ENCODE measurements at places on chromosomes 16 and 17. TPM values are rescaled to one million over a fixed set of nuclear protein-coding genes. Genes with fewer than 3 reads are reported as not detected.
A peak's percentile ranks its signal among the peaks of the same experiment; 100 is the strongest.

KCNJ2 gene
- polyA plus RNA-seq, result 4.8 TPM

GRCh38 chr17:30226878-30227277 is 8.6 kb downstream of the SLC6A4 start:
- DNase-seq, result no peak

- peak; percentile 52 for DNase-seq
Measured at GRCh38 chr17:70076189-70076588, 1.2 kb downstream of the KCNJ16 start.

MIS12 gene
- polyA plus RNA-seq, result 18.7 TPM

DNA sequence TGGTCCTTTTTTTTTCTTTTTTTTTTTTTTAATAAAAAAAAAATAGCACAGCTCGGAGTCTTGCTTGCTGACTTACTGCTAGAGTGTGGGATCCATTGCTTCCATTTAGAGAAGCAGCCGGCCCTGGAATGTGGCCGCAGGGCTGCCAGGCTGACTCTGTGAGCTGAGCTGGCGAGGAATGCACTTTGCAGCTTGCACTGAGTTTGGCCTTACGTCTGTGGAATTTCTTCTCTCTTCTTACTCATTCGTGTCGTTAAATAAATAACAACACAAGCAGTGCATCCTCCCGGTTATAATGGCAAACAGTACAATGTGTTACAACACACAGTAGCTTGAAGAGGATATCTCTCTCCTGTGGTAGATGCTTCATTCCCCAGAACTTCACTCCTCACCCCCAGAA is 69.2 kb downstream of the PRKCB start:
- DNase-seq, result peak; percentile 39

GRCh38 chr17:81338274-81339190 is 43.4 kb upstream of the SLC38A10 start:
- DNase-seq, result peak; percentile 63

GRCh38 chr16:65297453-65297852 is 175.6 kb upstream of the CDH11 start:
- DNase-seq, result no peak

SPATA22 gene
- polyA plus RNA-seq, result 0.65 TPM

CHRNB1 gene
- 75.9 TPM for polyA plus RNA-seq

DNA sequence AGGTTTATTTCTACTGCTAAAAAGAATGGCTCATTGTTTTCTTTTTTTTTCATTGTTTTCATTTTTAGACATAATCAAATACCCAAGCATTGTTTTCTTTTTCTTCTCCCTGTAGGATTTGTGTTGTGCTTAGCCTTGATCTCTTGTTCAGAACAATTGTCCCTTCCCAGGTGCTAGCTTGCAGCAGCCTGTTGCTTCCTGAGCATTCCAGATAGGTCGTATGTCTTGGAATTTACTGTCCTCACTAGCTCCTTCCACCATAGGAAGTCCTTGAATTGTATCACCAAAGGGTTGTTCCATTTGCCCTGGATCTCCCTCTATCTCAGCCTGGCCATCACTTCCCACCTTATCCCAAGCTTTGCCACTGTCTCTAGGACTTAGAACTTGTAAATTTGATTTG is 10.0 kb upstream of the VPS4A start:
- DNase-seq, result no peak

DNA sequence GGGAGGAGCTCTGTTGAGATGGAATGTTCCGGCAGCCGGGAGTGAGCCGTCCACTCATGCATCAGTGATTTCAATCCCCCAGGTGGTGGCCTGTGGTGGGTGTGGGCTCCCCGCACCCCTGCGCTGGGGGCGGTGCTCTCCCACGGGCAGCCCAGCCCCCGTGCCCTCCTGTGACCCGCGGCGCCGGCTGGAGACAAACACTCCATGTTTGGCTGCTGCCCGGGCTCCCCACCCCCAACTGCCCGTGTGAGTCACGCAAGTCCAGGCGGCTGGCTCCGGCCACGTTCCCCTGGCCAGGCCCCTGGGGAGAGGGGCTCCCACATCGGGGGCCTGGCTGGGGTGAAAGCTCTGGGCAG is 29.4 kb downstream of the CACNA1H start:
- DNase-seq, result peak; percentile 39

VAMP2 gene
- 63.6 TPM for polyA plus RNA-seq

- DNase-seq, result no peak
Measured at GRCh38 chr16:85235991-85236817, 123.9 kb upstream of the CIBAR2 start.

CPHXL2 gene
- polyA plus RNA-seq, result not detected

MED13 gene
- 28.6 TPM for polyA plus RNA-seq

DNA sequence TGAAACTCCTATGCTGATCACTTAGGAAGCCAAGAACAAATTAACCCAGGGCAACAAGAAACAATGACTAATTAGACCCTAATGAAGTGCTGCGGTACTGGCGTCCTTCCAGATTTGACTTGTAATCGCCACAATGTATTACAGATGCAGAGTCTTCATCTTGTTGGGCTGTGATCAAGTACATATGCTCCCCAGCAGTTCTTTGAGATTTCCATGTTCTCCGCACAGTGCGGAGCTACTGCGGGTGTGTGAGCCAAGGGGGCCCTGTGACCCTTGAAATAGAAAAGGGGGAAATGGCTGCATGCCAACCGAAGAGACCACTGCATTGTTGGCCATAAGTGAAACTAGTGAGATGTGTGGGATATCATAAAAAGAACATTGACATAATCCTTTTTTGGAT is 469.9 kb downstream of the MAF start:
- no peak for DNase-seq

- no peak for DNase-seq
Measured at GRCh38 chr17:67891481-67892119, 66.3 kb downstream of the BPTF start.

GRCh38 chr16:67170168-67170948 is at the start of gene NOL3:
TSS of gene NOL3 (plus strand) at chr16:67170538.
- DNase-seq, result peak; percentile 72

ZP2 gene
- polyA plus RNA-seq, result 0.31 TPM

GRCh38 chr16:27859020-27859419 is 204.5 kb downstream of the GSG1L start:
- no peak for DNase-seq

MFAP4 gene
- polyA plus RNA-seq, result 269 TPM

DPEP3 gene
- not detected for polyA plus RNA-seq

- DNase-seq, result no peak
Measured at GRCh38 chr16:51144203-51144602, 6.9 kb downstream of the SALL1 start.

DNA sequence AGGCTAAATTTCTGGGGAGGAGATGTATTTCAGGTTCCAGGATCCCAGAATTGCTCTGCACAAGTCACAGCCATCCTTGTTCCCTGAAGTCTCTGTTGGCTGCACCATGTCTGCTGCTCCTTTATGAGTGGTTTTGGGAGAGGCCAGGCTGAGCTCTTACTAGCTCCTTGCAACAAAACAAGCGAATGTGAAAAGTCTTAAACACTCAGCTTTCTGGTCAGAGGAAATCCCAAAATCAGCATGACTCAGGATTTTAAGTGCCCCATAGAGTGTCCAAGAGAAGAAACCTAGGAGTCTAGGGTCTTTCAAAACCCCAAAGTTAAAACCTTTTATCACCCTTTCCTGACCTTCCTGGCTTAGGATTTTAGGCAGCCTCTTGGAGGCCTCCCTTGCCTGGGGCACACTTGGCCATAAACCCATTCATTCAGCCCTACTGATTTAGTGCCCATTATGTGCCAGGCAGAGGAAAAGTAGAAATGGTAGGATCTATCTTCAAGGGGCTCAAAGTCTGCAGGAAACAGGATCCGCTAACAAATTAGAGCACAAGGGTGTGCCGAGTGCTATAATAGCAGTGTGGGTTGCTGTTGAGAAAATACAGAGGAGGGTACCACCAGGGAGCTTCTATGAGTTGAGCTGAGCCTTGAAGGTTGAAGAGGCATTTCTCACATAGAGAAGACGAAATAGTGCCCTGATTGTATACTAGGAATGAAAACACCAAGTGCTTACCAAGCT is 36.9 kb downstream of the SOST start:
- no peak for DNase-seq

CNTNAP4 gene
- polyA plus RNA-seq, result 7.2 TPM

C16orf46 gene
- polyA plus RNA-seq, result 0.19 TPM

- peak; percentile 90 for DNase-seq
Measured at GRCh38 chr17:44385287-44386181, 3.9 kb downstream of the ITGA2B start.

- DNase-seq, result no peak
Measured at GRCh38 chr16:68696514-68696913, 40.6 kb upstream of the CDH1 start.

DNA sequence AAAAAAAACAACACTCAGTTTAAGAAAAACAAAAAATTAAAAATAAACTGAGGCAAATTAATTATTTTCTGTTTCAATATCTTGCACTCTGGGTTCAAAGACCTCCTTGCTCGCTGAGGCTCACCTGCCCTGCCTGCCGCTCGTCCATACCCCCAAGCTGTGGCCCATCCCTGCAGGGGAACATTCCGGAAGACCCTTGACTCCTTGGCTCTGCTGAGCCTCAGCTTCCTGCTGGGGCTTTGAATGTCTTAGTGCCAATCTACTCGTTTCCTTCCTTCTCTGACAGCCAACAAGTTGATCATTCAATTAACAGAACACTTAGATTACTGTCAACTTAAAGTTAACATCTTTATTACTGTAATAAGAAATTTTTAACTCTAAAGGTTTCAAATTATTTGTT is 24.3 kb downstream of the G6PC1 start:
- no peak for DNase-seq

DNA sequence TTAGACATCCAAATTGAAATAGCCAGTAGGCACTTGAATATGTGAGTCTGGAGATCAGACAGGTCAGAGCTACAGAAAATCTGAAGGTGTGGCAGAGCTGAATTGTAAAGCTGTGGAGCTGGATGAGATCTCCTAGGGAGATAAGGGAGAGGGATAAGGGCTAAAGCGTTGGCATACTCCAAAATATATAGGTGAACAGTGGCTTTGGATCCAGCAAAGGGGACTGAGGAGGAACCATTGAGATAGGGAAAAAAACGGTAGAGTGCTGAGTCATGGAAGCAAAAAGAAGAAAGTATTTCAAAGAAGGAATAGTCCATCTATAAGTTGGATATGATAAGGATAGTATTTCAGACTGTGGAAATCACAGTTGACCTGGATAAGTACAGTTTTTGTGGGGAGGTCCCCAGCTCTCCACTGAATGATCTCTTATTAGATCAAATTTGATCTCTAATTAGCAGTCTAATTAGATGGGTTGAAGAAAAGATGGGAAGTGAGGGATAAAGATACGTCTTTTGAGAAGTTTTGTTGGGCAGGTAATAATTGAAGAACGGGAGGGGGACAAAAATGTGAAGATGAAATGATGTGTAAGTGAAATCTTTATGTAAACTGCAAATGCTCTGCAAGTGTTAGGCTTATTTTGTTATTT is 587 bp upstream of the DBF4B start:
- DNase-seq, result no peak

NPB gene
- polyA plus RNA-seq, result 0.63 TPM

DNA sequence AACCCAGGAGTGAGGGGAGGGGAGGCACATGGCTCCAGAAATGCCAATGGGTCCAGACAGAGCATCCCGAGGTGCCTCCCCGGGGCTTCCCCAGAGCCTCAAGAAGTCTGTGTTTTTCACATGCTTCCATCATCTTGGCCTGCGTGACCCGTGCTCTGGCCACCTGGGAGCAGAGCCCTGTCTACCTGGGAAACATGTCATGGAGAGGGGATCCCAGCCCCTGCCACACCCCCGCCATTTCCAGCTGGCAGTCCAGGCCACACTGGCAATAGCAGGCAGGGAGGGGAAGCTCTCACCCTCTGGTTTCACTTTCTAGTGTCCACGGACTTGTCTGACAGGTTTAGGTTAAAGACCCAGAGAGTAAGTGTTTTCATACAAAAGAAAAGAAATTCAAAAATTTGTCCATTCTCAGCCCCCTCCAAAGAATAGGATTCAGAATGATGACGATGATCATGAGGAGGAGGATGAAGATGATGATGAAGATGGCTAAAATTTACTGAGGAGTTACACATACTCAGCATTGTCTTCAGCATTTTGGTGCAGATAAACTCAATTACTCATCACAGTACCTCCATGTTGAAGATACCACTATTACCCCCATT is 9.0 kb downstream of the SMIM5 start:
- DNase-seq, result no peak

- no peak for DNase-seq
Measured at GRCh38 chr17:561116-561515, 153.5 kb downstream of the VPS53 start.

GRCh38 chr17:77516902-77517301 is 376.1 kb downstream of the SEC14L1 start:
- no peak for DNase-seq

DNA sequence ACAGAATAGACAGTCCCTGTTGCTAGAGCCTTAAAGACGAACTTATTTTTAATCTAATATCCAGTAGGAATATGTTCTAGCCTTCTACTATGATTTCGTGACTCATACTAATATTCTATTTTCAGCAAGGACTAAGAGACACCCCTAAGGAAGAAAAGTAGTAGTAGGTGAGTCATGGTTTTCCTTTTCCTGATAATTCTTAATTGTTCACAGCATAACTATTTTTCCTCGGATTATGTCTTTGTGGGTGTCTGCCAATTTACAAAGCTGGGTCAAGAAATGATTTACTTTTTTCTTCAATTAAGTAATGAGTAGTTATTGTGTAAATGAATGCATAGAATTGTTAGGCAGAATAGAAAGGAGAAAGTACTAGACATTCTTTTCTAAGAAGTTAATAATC is 292.2 kb downstream of the TOX3 start:
- no peak for DNase-seq

- DNase-seq, result no peak
Measured at GRCh38 chr16:29858974-29859373, 4.1 kb downstream of the CDIPT start.

GRCh38 chr17:9259419-9259818 is 238.1 kb downstream of the NTN1 start:
- DNase-seq, result peak; percentile 63

DNA sequence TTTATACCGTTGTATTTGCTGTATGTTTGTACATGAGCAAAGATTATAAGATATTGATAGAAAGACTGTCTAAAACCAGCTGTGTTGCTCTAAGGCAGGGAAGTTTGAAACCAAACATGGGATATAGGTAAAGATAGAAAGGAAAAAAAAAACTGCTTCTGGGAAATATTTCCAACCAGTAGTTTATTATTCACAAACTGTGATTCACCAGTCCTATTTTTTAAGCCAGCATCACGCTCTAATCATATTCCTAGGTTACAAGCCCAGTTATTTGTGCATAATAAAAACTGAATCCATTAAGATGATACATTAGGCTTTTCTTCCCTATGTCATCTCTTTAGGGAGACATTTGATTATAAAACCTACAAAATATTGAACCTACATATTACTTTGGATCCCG is 4.0 kb downstream of the ERN1 start:
- no peak for DNase-seq

TBC1D3I gene
- 3.0 TPM for polyA plus RNA-seq

DNA sequence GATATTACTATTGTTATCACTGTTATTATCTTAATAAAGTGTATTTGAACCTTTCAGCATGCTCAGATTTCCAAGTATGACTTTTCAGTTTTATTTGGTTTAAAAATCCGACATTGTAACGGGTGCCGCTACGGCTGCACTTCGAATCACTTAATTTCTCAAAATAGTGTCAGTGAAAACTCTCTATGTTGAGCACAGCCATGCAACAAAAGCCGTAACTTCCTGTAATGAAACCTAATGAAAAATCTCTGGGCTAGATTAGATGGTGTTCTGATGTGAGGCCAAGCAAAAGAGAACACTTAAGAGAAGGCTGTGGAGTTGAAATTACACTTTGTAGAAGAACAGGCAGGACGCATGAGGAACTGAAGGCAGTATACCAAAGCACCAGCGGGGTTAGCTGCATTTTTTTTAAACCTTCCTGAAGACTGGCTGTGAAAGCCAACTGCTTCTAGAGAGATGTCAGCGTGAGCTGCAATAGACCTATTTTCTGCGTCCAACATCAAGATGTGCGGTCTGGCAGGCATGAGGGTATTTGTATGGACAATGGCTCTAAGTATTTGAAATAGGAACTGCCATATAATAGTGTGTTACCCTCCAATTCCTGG is 1545.0 kb upstream of the GOT2 start:
- DNase-seq, result no peak

Measured in muscle of leg (tissue), 16 donors.